ENCODE measurements at places on chromosomes 11 and 22.

DNA sequence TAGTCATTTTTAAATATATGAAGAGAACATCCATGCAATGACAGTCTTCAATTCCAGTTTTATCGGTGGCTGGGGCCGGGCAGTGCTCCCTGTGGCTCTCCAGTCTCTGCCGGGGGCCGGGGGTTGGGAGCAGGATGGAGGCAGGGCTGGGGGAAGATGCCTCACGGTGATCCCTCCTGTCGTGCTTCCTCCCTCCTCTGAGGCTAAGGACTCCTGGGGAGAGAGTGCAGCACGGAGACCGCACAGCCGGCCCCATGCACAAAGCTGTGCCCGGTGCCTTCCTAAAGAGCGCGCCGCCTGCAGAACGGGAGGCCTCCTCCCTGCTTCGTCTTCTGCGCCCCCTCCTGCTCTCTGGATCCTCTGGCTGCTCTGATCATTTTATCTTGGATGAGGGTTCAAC, 20.5 kb downstream of the GAL start:
- DNase-seq: no peak

GRCh38 chr22:49828599-49828965, 909 bp upstream of the BRD1 start:
- DNase-seq: no peak

DNA sequence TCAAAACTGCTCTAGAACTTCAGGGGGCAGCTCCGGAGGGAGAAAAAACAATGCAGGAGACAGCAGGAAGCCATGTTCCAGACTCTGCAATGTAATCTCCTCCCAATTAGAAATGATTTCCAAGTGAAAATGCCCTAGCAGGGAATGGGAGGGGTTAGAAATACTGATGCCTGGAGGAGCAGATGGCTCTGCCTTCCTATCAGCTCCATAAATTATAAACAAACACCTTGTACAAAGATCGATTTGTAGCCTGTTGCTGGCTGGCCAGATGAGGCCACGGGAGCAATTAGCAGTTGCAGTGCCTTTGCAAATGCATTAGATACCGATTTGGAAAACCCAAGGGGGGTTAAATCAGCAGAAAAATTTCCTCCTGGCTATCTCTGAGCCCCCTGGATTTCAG, 46.6 kb upstream of the CHRM4 start:
- no peak for DNase-seq

- DNase-seq: no peak
Observed at GRCh38 chr11:79028225-79028624, 412.6 kb downstream of the TENM4 start.

DNA sequence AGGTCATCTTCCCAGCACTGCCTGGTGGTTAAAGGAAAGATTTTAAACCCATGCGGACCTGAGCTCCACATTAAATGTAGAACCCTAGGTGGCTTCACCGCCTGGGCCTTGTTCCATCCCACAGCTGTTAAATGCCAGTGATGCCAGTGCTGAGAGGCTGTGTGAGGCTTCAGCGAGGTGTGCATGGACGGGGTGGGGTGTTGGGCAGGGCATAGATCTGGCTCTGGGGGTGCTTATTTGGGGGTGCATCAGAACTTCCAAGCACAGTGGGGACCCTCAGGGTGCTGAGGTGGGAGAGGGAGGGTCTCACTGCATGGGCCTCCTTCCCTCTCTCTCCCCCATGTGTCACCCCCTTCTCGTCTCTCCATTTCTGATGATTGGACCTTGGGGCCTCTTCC, 90.1 kb upstream of the B3GAT1 start:
- no peak for DNase-seq

DNA sequence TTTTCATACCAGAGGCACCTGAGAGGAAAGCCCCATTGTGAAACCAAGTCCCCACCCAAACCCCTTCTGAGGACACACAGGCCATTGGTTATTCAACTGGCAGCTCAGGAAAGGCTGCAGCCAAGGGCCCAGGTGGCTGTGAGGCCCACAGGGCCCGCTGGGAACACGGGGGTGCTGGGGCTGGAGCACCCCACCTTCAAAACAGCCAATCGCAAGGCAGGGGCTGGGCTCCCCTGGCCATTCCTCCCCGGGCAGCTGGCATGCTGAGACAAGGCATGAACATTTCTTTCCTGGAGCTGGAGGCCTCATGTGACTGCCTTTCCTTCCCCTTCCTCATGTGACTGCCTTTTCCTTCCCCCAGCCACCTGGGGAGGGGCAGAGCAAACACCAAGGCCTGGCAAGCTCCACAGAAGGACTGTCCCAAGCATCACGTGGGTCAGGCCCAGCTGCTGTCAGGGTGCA, 76.9 kb downstream of the PIWIL3 start:
- DNase-seq: no peak

DNA sequence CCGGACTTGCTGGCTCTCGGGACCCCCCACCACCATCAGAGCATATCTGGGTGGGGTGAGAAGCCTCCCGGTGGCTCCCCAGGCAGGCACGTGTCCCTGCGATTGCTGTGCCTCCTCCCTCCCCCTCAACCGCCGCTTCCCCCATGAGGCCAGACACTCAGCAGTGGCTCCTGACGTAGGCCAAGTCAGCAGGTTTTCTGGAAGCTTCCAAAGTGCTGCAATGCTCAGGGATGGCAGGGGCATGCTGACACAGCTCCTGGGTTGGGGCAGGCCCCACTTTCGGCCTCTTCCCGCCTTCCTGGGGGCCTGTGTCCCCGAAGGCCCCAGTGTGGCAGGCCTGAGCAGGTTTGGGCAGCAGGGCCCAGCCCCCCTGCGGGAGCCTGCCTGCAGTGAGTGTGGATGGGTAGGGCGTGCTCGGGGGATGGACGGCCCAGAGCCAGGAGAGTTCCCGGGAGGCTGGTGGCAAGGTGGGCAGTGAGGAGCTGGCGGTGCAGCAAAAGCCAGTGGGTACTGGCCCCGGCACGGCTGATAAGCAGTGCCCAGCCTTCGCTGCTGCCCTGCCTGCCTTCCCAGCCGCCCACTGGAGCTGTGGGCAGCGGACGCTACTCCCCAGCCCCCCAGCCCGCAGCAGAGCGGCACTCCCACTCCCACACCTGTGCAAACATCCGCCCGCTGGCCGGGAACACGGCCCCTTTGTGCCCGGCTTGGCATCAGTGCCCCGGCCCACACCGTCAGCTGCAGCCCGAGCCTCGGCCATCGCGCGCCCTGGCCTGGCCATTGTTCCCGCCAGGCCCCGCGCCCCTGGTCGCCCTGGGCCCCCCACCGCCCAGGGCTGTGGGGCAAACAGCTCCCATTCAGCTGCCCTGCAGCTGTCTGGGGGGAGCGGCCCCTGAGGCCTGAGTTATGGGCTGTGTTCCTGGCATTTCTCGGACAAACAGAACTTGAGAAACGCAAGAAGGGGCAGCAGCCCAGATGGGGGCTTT, 125.0 kb downstream of the KCNQ1OT1 start:
- DNase-seq: no peak

DNA sequence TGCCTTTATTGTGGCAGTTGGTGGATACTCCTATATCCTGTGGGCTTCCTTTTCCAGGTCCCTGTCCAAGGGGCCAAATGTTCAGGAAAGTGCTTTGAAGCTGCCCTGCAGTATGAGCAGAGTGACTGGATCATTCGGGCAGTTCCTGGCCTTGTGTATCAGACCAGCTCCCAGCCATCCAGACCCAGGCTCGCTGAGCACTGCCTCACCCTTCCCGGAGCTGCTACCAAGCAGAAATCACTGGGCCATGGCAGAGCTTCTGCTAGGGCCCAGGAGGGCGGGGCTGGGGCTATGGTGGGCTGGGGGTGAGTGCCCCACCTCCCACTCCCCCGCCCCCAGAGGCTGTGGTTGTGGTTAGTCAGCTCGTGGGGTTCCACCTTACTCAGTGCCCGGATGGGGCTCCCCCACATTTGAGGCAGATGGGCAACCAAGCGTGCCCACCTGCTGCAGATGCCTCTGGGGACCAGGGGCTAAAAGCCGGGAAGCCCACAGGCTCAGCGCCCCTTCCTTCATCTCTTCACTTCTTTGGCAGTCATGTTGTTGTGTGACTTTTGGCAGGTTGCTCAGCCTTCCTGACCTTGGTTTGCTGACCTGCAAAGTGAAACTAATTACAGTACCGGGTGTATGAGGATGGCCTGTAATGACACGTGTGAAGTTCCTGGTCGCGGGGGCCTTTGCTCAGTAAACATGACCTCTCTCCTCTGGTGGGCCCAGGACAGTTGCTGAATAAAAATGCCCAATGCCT, 2.1 kb upstream of the LRRC32 start:
- no peak for DNase-seq

- DNase-seq: no peak
Observed at GRCh38 chr22:37558815-37559214, 1.5 kb upstream of the CDC42EP1 start.

GRCh38 chr11:66015936-66016792, 4.4 kb downstream of the CST6 start:
- DNase-seq: no peak

DNA sequence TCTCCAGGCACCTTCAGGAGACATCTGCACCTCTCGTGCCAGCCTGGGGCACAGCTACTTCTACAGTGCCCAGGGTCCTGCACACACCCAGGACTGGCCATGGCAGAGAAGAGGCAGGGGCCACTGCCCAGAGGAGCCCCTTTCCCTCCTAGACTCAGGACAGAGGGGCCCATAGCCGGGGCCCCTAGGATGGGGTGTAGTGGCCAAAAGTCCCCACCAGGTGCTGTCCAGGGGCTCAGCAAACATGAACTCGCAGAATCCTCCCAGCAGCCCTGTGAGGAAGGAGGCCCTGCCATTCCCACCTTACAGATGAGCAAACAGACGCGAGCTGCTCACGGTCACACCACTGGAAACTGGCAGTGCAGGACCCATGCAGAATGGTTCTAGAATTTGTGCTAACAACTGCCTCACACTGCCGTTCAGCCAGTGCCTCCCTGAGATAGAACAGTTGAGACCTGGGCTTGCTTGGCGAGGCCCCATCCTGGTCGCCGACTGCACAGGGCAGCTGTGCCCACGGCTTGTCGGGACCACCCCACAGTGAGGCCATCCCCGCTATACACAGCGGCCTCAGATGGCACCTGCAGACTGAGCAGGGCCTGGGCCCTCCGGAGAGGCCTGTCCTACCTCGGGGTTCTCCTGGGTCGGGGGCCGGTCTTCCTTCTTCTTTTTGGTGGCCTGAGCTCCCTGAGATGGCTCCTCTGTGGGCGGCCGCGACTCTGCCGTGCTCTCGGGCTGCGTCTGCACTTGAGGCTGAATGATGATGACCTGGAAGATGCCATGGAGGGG, 96.4 kb downstream of the PHF21B start:
- no peak for DNase-seq

GRCh38 chr11:99098751-99099150, 78.0 kb downstream of the CNTN5 start:
- DNase-seq: no peak

DNA sequence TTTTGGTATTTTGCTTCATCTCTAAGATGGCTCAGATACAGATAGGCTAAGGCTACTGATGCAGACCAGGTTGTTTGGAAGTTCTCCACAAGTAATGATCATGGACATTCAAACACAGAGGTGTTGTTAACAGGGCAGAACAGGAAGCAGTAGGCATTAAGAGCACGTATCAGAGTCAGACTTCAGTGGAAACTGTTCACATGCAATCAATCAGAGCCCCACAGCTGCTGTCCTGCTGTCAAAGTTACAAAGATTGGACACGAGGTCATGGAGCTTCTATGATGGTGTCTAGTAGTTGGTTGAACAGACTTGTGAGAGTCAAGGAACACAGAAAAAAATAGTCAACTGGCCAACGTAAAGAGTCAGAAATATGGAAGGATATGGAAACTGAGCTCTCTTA, 19.8 kb downstream of the OR10D3 start:
- peak; percentile 12 for DNase-seq

DNA sequence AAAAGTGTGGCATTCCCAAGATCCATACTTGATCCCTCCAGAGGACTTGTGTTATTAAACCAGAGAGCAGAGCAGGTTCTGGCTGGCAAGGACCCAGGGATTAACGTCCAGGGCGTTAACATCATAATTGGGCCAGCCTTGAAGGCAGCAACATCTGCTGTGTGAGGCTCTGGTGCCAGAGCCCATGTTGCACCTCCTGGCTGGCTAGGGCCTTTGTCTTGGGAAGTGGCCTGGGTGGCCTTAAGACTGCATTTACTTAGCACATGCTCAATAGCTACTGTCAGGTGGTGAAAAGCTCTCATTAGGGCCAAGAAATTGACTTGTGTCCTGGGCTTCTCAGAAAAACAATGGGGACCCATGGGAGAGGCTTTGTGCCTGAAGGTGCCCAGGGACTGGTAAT, 66.6 kb downstream of the CACNG2 start:
- no peak for DNase-seq

DNA sequence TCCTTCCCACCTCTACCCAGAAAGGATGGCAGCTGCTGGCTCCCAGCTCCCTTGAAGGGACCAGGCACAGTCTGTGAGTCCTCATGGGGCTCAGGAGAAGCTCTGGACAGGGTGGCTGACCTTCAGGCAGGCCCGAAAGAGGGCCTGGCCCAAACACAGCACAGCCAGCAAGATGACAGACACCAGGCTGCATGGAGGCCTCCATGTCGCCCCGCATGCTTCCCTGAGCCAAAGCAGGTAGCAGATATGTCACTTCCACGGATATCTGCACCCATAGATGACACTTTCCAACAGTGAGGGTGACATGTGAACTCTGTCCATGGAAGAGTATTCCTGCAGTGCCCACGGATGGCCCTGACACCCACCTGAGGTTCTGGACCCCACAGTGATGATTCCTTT, 18.4 kb downstream of the EIF1AD start:
- no peak for DNase-seq

- DNase-seq: no peak
Observed at GRCh38 chr11:7606496-7606895, 66.8 kb downstream of the CYB5R2 start.

DNA sequence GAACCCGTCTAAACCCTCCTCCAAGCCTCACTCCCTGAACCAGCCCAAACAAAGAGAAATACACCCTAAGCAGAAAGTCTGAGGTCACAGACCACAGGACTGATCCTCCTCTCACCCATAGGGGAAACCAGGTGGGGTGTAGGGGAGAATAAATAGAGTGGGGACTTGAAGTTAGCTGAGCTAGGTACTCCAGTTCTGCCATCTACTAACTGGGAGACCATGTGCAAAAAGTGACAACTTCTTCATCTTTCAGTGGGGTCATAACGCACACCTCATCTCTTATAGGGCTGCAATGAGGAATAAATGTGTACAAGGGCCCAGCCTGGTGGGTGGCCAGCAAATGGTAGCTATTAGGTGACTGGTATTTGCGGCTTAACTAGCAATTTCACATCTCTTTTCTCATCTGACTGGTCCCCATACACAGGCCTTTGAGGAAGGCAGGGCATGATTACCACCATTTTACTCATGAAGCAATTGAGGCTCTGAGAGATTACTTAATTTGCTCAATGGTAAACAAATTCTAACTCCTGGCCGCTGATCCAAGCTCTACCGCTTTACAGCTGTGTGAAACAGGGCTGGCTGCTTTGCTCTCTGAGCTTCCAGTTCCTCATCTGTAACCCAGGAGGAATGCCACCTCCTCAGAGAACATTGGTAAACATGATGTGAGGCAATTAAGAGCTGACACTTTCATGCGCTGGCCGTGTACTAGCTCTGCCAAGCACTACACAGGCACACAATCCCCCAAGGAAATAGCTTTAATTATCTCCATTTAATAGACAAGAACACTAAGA, 16.6 kb downstream of the TBC1D10A start:
- no peak for DNase-seq

DNA sequence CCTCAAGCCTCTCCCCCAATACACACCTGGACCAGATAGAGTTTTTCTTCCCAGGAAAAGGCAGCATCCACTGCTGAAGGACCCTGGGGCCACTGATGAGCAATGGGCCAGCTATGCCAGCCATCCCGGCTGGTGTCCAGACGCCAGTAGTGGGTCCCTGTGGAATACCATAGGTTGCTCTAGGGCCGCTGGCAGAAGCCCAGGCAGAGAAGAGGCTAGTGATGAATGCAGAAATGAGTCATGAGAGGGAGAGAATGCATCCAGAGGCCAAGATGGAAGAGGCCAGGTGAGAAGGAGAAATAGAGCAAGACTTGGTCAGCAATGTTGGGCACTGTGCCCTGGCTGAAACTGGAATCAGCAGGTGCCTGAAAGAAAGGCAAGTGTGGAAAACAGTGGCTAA, 8.9 kb downstream of the HPX start:
- no peak for DNase-seq

All from CMK (cell line).